NCI-H1436 treated with DMSO at 0.1 percent for 48 hours (cell line): ENCODE measurements at places on chromosomes 11 and 22.
A peak's percentile ranks its signal among the peaks of the same experiment; 100 is the strongest.

GRCh38 chr11:113684496-113684895, 21.6 kb downstream of the TMPRSS5 start:
- no peak for DNase-seq

DNA sequence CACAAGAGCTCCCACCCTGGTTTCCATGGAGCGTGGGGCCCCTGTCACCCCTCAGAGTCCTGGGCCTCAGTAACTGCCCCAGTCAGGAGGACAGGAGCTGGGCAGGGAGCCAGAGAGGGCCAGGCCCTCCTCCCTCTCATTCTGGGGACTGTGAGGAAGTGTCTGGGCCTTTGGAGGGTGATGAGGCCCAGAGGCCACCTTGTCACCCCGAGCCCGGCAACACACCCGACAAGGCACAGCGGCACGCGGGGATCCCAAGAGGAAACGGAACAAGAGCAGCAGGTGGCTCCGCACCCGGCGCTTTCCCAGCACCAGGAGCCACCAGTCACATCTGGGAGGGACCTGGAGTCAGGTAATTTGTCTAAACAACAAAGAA, 72.1 kb downstream of the CELSR1 start:
- DNase-seq: no peak

GRCh38 chr11:8809939-8810539, 101.0 kb upstream of the AKIP1 start:
- DNase-seq: no peak

DNA sequence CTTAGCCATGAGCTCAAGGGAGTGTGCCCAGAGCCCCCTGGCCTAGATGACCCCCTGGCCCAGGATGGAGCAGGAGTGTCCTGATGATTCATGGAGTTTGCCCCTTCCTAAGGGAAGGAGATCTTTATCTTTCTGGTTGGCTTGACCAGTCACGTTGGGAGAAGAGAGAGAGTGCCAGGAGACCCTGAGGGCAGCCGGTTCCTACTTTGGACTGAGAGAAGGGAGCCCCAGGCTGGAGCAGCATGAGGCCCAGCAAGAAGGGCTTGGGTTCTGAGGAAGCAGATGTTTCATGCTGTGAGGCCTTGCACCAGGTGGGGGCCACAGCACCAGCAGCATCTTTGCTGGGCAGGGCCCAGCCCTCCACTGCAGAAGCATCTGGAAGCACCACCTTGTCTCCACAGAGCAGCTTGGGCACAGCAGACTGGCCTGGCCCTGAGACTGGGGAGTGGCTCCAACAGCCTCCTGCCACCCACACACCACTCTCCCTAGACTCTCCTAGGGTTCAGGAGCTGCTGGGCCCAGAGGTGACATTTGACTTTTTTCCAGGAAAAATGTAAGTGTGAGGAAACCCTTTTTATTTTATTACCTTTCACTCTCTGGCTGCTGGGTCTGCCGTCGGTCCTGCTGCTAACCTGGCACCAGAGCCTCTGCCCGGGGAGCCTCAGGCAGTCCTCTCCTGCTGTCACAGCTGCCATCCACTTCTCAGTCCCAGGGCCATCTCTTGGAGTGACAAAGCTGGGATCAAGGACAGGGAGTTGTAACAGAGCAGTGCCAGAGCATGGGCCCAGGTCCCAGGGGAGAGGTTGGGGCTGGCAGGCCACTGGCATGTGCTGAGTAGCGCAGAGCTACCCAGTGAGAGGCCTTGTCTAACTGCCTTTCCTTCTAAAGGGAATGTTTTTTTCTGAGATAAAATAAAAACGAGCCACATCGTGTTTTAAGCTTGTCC, 14.3 kb downstream of the ADORA2A start:
- no peak for DNase-seq

GRCh38 chr11:11229647-11230046, 123.4 kb downstream of the CSNK2A3 start:
- no peak for DNase-seq

GRCh38 chr11:113282898-113283437, 31.4 kb upstream of the TTC12 start:
- DNase-seq: no peak

DNA sequence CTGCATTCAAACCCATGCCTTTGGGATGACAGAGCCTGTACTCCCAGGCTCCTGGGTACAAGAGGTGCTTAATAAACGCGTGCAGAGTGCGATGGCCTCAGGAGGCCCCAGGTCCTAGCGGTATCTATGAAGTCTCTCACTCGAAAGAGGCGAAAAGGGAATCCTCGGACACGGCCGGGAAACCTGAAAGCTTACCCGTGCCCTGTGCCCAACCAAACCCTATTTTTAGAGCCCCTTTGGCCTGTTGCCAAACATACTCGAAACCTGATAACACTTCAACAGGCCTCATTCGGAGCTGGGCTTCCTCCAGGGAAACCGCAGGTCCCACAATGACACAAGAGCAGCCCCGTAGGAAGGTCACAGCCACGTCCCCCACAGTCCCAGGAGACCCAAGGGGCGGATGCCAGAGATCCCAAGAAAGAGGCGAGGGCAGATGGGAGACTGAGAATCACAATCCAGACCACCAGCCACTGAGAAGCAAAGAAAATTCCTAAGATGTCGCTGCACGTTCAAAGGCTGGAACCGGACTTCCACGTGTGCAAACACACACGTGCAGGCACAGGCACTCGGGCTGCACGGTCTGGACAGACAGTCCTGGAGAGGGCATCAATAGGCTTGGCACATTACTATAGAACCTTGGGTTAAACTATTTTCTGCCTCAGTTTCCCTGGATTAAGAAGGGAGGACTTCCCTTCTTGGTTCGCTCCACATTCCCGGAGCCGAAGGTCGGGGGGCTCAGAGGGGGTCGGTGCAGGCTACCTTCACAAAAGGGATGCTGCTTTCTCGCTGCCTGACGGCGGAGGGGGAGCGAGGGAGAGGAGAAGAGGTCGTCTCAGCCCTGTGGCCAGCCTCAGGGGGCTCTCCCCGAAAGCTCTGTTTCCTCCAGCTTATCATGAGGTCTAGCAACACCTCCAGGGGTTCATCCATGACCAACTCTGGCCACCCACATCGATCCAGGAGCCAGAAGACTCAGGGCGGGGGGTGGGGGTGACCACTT, 8.2 kb downstream of the PDGFB start:
- DNase-seq: no peak

GRCh38 chr22:32043391-32043790, 330 bp downstream of the SLC5A1 start:
- DNase-seq: no peak

GRCh38 chr11:49377978-49378377, 169.6 kb upstream of the FOLH1 start:
- DNase-seq: no peak

DNA sequence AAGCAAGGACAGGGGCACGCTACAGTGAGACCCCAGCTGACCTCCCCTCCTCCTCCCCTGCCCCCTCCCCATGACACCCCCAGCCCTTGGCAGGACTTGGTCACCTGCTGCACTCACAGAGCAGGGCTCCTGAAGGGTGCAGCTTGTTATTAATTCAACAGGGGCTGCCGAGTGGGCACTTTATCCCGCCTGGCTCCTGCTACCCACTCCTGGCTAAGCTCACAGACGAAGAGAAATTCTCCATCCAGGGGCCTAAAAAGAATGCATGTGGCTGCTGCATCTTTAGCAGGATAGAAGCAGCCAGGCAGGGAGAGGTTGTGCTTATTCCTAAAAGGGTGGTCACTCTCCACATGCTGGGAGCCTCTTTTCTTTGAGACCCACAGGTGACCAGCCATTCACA, 40.3 kb downstream of the GALNT18 start:
- DNase-seq: no peak

DNA sequence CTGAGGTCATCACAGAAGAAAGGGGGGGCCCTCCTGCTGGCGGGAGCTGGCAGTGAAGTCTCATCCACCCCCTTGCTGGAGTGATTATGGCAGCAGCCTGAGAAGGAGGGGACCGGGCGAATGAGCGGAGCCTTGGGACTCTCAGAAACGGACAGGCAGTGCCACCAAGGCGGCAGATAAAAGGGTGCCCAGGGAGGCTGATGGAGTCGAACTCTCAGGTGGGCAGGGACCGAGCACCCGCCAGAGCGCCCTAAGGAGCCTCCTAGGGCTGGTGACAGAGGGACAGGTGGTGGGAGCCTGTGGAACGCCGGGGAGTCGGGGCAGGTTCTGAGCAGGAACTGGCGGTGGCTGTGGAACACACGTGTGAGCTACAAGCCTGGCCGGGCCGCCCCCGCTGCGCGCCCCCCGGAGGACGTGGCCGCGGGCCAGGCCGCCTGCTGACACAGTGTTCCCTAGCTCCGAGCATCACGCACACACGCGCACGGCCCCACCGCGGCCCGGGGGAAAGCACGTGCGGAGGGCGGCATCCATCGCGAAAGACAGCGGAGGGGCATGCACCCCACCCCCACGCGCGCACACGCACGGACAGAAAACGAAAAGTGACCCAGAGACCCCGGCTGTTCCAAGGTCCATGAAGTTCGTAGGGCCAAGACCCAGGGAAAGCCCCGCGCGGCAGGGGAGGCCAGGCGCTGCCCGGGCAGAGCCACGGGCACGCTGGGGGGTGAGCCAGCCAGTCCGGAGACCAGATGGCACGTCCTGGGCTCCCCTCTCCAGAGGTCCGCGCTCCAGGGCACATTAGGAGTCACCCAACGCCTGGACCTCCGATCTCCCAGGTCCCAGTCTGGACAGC, 1.0 kb downstream of the VWCE start:
- DNase-seq: no peak

DNA sequence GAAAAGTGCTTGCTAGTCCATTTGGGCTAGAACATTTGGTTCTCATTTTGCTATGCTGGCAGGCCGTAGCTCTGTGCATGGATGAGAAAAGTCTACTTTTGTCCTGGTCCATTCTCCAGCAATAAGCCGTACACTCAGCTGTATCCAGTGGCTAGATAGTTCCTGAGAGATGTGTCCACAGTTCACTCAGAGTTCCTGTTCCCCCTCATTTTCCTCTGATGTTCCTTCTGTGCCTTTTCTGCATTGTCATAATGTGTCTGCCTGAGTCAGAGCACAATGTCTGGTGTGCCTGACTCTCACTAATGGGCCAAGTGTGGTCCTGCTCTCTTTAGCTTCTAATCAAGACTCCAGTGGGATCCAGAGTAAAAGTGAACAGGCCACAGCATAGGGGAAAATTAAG, 215.7 kb upstream of the CTSC start:
- DNase-seq: no peak

DNA sequence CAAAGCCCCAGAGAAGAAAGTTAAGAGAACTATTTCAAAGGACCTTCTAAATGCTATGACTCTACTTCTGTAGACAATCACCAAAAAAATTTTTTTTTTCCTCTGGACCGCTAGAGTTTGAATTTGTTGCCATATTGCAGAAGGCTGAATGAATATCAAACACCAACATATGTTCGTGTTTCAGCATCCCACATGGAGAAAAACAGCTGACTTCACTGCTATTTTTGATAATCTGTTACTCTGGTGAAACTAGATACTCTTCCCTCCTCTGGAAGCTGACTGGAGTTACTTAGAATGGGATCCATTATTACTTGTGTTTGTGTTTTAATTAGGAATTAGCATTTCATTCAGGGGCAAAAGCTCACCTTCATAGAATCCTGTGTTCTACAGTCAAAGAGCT, 447.0 kb downstream of the AASDHPPT start:
- DNase-seq: no peak

- no peak for DNase-seq
Observed at GRCh38 chr22:36467946-36468345, 13.5 kb downstream of the TXN2 start.

GRCh38 chr11:39011797-39012196, 2413.8 kb upstream of the RAG2 start:
- DNase-seq: no peak

GRCh38 chr22:24768537-24769374, 5.8 kb downstream of the PIWIL3 start:
- DNase-seq: no peak

DNA sequence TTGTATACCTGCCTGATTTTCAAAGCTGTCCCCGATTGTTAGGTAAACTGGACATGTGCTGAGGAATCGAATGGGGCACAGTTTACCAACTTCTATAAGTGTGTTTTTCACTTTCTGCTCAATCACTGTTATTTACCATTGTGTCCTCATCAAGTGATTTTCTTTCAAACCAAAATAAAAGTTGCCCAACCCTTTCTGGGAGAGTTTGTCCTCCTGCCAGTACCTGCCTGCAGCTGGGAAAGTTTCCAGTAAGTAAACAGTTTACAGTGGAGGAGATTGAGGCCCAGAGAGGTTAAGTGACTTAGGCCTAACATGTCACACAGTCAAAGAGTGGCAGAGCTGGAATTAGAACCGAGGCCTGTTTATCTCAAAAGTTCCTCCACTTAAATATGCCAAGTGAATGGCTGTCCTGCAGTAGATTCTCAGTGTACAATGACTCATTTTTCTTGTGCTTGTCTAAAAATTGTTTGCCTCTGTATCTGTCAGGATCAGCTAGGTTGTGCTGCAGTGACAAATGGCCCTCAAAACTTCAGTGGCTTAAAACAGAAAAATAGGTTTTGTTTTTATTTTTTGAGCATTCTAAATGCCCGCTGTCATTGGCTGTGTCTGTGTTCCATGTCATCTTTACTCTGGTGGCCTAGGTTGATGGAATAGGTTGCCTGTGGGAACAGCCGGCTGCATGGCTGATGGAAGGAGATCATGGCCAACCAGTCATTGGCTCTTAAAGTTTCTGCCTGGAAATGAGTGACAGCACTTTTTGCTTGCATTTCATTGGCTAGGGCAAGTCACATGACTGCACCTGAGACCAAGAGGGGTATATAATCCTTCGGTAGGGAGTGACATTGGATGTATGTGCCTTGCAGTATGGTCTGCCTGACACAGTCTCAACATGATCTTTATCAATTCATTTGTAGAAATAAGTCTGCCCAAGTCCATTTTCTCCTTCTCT, 61.8 kb upstream of the CRYBB3 start:
- no peak for DNase-seq

- no peak for DNase-seq
Observed at GRCh38 chr11:58254936-58255335, 13.1 kb downstream of the OR10W1 start.

DNA sequence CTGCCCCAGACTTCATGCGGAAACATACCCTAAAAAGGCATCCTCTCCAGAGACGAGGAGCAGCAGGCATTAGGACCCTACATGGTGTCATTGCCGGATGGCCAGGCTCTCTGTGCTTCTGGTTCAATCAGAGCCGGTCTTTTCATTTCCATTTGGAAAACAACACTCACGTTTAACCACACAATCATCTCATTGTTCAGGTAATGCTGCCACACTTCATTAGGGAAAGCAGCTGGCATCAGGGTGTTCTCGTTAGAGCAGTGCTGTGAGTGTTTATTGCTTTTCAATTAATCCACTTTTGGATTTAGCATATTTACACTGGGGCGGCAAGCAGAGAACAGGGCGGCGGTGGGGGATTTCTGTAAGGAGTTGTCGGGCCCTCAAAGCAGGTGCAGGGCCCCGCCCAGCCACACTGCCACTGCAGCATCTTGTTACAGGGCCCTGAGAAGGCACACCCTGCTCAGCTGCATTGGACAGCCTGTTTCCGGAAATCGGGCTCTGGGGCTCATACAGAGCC, 338.6 kb downstream of the SHANK2 start:
- peak; percentile 97 for DNase-seq
